ENCODE measurements at places on chromosomes 2 and 18. TPM values are rescaled to one million over a fixed set of nuclear protein-coding genes. Genes with fewer than 3 reads are reported as not detected.

ERICH2 gene
- total RNA-seq = 1.2 TPM

ACVR1C gene
- total RNA-seq = 2.6 TPM

TM4SF20 gene
- total RNA-seq = not detected

SMARCAL1 gene
- 8.4 TPM for total RNA-seq

ZSCAN30 gene
- total RNA-seq = 19.1 TPM
